ENCODE measurements at places on chromosomes 4 and X.

DNA sequence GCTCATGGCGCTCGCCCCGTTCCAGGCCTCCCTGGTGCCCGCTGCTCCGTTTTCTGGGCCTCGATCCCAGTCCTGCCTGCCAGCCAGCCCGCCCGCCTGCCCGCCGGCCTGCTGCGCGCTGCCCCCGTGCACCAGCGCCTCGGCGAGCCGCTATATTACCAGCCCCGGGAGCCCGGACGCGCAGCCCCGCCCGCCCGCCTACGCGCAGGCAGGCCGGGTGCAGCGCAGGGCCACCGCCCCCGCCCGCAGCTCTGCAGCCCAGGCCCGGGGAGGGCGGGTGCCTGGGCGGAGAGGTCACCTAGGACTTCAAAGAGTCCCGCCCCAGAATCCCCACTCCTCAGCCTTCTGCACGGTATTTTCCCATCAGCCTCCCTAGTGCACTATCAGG lies at the start of gene MAOB:
Gene MAOB (minus strand): TSS at position 157 of the 388 bp plus-strand sequence. CDS start 151 bp downstream, at position 6.
- peak; percentile 51 for DNase-seq

- no peak for DNase-seq
These were observed 7.3 kb downstream of the TSR2 start for GRCh38 chrX:54447461-54447860.

- DNase-seq = no peak
These were observed 95.7 kb upstream of the GRIA3 start for GRCh38 chrX:123088331-123088730.

DNA sequence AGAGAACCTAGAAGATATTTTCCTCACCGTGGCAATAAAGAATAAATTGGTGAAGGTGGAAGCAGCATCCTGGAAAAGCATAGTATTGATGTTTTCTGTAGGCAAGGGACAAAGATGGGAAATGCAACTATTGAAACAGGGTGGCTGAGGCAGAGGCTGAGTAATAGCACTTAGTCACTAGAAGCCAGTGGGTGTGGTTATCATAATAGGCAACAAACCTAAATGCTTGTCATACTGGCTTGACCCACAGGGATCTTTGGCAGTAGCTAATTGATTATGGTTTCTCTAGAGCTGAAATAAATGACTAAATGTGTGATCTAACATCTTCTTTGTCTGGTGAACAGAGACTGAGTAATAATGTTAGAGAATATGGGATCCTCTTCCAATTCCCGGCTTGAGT lies 353.6 kb upstream of the RPS6KA3 start:
- no peak for DNase-seq

GRCh38 chr4:38566806-38567398 lies 97.1 kb upstream of the KLF3 start:
- no peak for DNase-seq

DNA sequence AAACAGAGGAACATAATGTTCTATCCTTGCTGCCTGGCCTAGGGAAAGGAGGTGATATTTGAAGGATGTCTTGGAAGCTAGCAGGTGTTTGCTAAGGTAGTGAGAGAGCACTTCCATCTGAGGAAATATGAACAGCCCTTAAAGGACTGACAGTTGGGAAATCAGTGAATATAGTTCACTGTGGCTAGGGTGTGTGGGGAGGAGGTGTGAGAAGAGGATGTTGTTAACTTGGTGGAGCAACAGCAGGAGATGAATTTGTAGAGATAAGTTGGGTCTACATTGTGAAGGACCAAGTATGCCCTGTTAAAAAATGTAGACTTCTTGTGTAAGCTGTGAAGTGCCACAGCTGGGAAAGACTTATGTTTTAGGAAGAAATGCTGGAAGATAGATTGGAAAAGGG lies 25.5 kb downstream of the TBC1D19 start:
- no peak for DNase-seq

Measured in mucosa of descending colon (tissue), 3 donors.